ENCODE measurements at places on chromosomes 12 and 14.

GRCh38 chr14:100440207-100440631 lies 117.1 kb downstream of the SLC25A47 start:
- no peak for DNase-seq

- no peak for DNase-seq
Measured at GRCh38 chr12:92707926-92708325, 5.1 kb downstream of the PLEKHG7 start.

- DNase-seq = no peak
Measured at GRCh38 chr14:61203081-61203753, 77.9 kb downstream of the TMEM30B start.

- DNase-seq = no peak
Measured at GRCh38 chr14:89586258-89587135, 169.5 kb upstream of the FOXN3 start.

- no peak for DNase-seq
Measured at GRCh38 chr14:101501341-101501740, 60.0 kb upstream of the DIO3 start.

DNA sequence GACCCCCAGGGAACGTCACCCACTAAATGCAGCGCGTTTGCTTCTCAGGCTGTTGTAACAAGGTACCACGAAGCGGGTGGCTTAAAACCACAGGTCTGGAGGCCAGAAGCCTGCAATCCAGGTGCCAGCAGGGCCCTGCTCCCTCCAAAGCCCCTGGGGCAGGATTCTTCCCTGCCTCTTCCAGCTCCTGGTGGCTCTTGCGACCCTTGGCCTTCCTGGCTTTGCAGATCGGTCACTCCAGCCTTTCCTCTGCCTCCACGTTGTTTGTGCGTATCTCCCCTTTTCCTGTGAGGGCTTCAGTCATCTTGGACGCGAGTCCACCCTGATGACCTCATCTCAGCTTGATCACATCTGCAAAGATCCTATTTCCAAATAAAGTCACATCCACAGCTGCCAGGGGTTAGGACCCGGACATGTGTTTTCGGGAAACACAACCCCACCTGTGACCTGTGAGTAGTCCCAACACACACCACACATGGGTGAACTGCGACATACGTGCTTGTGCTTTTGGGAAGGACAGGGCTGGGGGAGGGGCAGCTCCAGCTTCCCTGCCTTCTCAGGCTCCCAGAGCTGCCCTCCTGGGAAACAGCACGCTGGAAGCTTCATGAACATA lies 114.5 kb upstream of the NCOR2 start:
- DNase-seq = no peak

GRCh38 chr12:31471051-31471450 lies 119.9 kb downstream of the DENND5B start:
- no peak for DNase-seq

DNA sequence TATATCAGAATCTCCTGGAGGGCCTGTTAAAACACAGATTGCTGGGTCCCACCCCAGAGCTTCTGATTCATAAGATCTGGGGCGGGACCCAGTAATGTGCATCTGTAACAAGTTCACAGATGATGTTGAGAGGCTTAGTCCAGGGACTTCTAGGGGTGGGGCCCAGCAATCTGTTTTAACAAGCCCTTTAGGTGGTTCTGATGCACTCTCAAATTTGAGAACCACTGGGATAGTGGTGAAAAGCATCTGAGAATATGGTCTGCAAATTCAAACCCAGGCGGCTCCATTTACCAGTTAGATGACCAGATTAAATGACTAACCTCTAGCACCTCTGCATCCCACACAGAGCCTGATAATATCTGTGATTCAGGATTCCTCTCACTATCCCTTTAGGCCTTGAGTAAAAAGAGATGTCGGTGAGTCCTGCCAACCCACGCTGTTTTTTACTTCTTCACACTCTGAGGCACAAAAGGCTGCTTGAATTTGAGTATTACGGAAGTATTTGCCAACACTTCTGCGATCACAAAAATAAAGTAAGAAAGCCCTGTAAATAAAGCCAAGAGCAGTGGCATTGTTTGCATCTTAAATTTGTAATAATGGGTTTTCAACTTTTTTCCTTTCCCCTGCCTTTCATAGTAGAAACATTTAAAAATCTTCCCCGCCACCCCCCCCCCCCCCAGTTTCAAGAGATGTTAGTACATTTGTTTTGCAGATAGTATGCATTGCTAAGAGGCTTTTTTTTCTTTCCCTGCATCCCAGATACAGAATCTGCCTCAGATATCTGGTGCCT lies 1.8 kb upstream of the FRS2 start:
- DNase-seq = no peak

GRCh38 chr12:52524241-52524897 lies 4.2 kb upstream of the KRT5 start:
- no peak for DNase-seq

- DNase-seq = no peak
Measured at GRCh38 chr14:63897721-63898163, 44.9 kb downstream of the SYNE2 start.

Data from esophagus squamous epithelium (tissue), 5 donors.